ENCODE measurements at places on chromosomes 6 and 20.

GRCh38 chr20:36847710-36848040 lies 28.3 kb upstream of the TLDC2 start:
- DNase-seq, result no peak

DNA sequence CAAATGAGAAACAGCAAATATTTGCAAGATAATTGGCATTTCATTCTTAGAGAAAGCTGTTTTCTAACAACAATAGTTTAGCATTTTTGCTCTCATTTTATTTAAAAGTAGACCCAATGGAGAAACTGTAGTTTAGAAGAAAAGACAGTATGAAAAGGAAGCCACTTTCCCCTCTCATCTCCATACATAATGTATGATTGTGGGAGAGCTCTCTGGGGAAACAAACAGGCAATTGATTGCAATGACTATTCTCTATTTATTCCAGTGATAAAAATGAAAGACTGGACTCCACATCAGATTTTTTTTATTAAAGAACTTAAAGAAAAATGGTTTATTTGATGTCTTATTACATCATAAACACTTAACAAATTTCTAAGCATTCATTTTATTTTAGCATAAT lies 116.8 kb upstream of the SASH1 start:
- no peak for DNase-seq

DNA sequence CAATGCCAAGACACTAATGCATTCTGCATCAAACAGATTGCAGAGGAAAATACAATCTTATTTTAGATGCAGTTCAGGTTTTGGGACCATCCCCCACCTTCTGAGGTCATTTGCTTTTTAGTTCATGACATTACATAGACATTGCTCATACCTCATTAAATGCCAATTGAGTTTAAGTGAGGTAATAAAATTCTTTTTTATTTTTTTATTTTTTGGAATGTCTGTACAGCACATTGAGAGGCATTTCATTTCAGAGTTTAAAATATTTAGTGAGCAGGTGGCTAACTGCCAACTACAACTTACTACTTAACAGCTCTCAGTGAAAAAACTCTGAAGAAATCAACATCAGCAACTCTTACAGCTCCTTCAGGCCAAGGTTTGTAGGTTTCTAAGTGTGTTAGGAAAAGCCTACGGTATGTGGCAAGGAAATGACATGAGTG lies 482.2 kb upstream of the RNF217 start:
- DNase-seq, result no peak

DNA sequence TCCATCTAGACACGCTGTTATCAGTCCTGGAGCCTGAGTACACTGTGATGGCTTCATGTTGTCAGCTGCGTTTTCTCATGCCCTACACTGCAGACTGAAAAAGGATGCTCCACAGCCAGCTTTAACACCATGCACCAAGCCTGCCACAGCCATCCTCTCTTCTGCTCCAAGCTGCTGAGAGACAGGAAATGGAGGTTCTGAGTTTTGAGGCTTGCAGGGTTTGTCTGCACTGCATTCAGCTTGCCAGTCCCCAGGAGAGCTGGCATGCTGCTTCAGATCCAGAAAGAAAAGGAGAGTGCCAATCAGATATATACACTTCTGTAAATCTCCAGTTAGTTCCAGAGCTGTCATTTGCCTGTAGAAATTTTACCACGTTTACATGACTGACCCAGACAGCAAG lies 550.7 kb upstream of the FLRT3 start:
- no peak for DNase-seq

GRCh38 chr6:56642366-56643261 lies at the start of gene DST:
TSS of gene DST (minus strand) at chr6:56642889.
- no peak for DNase-seq

DNA sequence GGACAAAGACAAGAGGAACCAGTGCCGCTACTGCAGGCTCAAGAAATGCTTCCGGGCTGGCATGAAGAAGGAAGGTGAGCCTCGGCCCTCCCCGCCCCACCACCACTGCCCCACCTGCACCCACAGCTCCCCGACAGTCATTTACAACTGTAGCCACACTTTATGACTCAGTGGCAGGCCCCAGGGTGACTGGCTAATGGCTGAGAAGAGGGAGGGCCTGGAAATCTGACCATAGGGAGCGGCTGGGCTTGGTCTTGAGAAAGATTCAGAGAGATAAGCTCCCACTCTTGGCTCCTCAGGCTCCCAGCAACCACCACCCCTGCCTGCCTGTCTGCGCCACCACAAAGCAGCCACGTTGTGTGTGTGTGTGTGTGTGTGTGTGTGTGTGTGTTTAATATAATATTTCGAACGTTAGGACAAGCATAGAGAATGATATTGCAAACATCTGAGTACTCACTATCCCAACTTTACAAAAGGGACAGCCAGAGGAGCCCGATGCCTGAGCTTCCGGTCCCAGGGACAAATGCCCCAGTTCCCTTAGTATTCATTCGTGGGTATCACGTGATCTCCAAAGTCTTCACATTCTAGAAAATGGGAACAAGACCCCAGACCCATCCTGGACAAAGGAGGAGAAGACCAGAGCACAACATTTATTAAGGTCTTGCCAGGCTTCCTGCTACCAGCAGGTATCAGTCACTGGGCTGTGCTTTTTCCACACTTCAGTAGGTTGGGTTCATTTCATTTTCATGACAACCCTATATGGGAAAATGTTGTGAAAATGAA lies 52.1 kb downstream of the HNF4A start:
- no peak for DNase-seq

- no peak for DNase-seq
Measured at GRCh38 chr6:10465629-10466499, 51.0 kb upstream of the TFAP2A start.

GRCh38 chr20:21562656-21563055 lies 48.8 kb upstream of the NKX2-2 start:
- no peak for DNase-seq

- DNase-seq, result no peak
Measured at GRCh38 chr6:160260367-160260766, 1.7 kb upstream of the SLC22A2 start.

DNA sequence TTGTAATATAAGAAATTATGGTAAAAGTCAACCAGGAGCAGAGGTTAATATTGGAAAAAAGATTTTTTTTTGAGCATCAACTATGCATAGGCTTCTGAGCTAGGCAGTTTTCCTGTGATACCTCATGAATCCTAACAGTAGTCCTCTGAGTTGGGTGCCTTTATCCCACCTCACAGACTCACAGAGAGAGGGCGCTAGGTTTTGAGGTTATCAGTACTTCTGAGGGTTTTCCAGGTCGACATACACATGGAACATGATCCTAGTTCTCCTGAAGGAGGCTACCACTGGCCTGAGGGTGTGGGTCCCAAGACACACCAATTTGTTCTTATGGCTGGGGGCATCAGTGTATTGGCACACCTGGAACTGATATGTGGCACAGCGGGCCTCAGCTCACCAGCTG lies 358.8 kb upstream of the JAG1 start:
- DNase-seq, result no peak

DNA sequence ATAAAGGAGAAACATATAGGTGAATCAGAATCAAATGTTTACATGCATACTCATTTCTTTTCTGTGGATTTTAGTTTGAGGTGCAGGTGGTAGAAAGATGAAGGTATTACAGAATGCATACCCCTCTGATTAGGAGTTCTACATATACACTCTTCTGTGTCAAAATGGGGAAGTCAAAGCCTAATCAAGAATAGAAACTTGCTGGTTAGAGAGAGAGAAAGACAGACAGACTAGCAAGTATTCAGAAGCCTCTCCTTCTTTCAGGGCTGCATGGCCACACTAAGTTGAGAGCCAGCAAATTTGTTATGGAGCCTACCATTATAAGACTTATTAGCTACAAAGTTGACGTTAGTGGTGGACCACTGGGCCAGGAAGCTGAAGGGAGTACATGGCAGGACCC lies 358.3 kb upstream of the EYS start:
- DNase-seq, result no peak

DNA sequence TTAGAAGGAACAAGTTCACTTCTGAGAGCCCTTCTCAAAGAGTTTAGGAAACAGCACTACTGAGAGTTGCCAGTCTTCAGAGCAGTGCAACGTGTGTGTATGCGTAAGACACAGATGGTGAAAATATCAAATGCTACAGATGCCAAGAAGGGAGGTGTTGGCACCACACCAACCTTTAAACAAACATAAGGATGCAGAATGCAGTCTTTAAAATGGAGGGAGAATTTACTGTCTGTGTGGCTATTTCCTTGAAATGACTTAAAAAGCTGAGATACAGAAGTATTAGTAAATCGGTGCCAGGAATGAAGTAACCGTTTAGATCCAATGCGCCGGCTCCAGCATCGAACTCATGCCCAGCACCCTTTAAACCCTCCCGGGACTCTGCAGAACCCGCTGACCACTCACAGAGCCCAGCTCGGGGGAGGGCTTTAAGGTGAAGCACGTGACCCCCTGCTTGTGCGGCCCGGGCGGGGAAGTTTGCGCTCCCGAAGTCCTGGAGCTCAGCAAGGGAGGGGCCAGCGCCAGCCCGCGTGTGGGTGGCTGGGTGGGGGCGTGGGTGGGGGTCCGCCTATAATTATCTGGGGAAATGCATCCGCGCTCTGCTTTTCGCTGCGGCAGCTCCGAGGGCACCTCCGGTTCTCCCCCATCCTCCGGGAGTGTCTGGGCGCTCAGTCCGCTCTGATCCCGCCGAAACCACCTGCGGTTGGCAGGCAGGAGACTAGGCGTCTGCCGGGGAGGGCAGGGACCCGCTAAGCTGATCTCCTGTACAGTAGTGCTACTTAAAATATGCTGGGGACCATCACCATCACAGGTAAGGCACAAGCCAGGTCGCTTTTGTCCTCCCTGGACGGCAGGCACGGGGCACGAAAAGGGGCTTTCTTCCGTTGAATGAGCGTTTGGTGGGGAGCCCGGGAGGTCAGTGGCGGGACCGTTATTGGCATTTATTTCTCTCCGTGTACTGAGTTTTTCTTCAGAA lies 66.0 kb downstream of the ZBTB2 start:
- DNase-seq, result no peak

DNA sequence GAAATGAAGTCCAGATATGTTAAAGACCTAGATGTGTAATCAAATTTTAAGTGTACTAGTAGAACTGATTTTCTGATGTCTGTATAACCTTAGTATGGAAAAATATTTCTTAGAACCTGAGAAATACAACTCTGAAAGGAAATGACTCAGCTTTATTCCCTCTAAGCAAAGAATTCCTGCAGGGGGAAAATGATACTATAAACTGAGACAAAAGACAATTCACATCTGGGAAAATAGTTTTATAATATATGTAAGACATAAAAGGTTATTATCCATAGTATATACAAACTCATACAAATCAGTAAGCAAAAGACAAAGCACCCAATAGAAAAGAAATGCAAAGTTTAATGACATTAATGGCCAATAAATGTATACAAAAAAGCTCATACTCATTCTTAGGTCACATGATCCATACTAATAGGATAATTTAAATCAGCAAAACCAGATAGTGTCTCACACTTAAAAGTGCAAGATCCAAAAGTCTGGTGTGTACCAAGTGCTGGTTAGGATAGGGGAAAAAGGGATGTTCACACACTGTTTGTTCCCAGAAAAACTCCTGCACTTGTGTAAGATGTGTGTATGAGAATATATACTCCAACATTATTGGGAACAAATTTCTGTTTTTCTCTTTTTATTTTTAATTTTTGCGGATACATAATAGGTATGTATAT lies 22.6 kb downstream of the RNF217 start:
- no peak for DNase-seq

DNA sequence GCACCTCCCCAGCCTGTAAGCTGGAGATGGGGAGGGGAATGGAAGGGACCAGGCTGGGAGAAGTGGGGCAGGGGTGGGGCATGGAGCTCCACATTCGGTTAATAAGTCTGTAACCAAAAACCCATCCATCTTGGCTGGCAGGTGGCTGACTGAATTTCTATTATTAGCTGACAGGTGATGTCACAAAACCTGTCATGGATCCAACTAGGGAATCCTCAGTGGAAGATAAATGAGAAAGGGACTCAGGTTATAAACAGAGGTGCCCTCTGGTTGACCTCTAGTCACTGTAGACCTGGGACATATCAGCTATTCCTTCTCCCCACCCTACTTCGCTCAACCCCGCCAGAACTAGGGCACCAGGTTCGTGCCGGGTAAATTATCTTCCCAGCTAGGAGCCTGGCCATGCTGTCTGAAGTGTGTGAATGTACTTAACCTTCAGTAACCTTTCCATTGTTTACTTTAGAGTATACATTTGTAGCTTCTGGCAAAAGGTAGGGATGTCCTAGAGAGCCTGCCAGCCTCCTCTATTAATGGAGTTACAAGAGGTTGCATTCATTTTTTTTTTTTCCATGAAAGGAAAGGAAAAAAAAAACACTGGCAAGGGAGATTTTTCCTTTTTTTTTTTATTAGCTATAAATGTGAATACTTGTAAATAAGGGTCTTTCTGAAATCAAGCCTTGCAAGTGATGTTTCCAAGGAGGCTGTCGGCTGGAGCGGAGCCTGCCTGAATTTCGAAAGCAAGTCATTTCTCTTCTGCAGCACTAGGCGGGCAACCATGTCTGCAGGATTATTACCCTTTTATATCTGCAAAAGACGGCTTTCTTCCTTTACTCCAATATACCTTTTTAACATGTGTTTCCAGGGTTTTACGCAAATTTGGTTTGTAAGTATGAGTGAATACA lies 135.9 kb downstream of the TMEM242 start:
- no peak for DNase-seq

GRCh38 chr6:157486572-157486971 lies 105.6 kb downstream of the ZDHHC14 start:
- DNase-seq, result no peak

DNA sequence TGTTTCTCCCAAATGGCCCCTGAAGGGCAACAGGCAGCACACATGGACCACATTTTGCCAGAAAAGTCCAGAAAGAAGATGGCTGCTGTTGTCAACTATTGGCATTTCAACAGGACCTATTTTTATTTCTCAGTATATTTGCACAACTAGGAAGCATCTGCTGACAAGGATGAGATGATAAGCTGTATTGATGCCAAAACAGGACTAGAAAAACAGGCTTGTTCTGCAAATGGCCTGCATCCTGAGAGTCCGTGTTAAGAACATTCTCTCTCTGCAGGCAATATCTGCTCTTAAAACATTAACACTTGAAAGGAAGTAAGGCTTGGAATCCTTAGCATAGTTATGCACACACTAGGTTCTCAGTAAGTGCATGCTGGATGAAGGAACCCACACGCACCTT lies 283.7 kb downstream of the ESR1 start:
- DNase-seq, result no peak

- no peak for DNase-seq
Measured at GRCh38 chr20:61055180-61056010, 196.7 kb upstream of the CDH4 start.

DNA sequence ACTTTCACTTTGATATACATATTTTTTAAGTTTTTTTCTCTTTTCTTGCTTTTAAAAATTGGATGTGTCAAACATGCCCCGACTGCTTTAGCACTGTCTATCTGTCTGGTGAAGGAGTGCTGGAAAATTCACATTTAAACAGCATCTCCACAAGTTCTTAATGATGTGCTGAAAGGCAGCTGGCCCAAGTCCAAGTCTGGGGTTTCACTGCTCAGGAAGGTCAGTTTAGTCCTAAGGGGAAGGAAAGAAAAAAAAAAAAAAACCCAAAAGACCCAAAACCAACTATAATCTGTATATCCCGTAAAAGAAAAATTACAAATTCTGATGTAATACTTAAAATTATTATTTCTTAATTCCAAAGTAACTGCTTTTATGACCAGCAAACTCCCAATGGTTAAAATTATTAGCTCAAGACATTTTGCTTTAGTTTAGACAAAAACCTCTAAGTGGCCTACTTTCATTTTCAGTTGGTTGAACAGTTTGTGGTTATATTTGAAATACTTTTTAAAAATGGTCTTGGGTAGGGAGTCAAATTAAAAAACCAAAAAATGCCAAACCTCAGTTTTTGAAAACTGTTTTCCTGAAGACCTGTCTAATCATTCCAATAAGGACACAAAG lies 79.5 kb upstream of the PREP start:
- DNase-seq, result no peak
